ENCODE measurements at places on chromosomes 6 and 20.

GRCh38 chr6:75333676-75334200 is 49.1 kb upstream of the TMEM30A start:
- DNase-seq, result no peak

GRCh38 chr6:52931351-52931750 is 21.9 kb upstream of the GSTA3 start:
- DNase-seq, result no peak

DNA sequence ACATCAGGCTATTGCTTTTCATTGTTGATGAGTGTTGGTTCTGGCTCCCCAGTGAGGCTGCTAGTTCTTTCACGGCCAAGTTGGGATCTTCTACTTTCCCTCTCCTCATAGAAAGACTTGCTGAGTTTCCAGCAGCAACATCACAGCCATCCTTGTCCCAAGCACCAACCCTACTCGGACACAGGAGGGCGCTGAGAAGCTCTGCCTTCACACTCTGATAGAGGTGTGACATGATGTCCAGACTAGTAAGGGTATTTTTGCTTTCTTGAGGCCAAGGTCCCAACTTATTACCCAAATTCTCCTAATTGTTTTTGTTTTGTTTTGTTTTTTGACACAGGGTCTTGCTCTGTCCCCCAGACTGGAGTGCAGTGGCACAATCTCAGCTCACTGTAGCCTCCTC is 3.0 kb upstream of the GCM1 start:
- no peak for DNase-seq

GRCh38 chr6:56693246-56693607 is 50.5 kb upstream of the DST start:
- DNase-seq, result no peak

DNA sequence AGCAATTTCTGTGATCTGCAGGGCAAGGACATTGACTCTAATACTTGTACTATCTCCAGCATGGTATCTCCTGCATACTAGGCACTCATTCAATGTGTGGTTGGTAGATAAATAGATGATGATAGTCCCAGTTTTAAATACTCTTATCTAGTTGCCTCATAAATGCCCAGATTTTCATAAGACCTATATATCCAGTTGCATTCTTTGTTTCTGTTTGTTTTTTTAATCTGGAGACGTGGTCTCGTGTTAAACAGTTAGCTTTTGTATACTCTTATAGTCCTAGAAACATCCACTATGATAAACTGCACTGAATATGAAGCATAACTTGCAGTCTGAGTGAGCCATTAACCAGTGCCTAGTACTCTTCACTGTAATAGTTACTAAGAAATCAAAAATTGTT is 35.5 kb upstream of the SUMO4 start:
- no peak for DNase-seq

DNA sequence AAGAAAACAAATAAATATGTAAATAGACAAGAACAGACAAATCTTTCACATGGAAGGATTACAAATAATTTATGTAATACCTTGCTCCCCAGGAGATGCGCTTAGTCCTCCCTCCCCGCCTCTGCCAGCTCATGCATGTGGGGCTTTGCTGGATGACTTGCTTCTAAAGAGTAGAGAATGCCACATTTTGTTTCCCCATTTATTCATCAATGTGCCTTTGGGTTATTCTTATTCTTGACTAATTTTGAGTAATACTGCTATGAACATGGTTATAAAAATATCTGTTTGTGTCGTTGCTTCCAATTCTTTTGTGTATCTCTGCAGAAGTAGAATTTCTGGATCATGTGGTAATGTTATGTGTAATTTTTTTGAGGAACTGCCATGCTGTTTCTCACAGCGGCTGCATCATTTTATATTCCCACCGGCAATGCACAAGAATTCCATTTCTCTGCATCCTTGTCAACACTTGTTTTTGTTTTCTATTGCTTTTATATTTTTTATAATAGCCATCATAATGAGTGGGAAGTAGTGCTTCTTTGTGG is 23.8 kb upstream of the DUSP22 start:
- DNase-seq, result no peak

DNA sequence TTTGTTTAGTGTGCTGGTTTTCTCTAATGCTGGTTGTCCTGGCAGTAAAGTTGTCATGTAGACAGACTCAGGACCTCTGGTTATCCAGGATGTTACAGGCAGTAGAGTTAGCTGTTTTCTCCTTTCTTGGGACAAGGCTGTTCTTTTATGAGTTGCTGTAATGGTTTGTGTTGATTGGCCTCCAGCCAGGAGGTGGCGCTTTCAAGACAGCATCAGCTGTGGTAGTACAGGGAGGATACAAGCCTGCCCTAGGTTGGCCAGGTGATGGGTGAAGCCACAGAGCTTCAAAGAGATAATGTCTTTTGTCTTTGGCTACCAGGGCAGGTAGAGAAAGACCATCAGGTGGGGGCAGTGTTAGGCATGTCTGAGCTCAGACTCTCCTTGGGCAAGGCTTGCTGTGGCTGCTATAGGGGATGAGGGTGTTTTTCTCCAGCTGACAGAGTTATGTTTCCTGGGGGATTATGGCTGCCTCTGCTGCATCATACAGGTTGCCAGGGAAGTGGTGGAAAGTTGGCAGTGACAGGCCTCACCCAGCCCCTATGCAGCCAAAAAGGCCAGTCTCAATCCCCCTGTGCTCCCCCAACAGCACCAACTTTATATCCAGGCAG is 127.2 kb upstream of the TAB2 start:
- peak; percentile 74 for DNase-seq

- DNase-seq, result no peak
Observed at GRCh38 chr6:108518714-108519576, 41.8 kb upstream of the FOXO3 start.

GRCh38 chr6:3819161-3820110 is 29.7 kb upstream of the FAM50B start:
- DNase-seq, result no peak

DNA sequence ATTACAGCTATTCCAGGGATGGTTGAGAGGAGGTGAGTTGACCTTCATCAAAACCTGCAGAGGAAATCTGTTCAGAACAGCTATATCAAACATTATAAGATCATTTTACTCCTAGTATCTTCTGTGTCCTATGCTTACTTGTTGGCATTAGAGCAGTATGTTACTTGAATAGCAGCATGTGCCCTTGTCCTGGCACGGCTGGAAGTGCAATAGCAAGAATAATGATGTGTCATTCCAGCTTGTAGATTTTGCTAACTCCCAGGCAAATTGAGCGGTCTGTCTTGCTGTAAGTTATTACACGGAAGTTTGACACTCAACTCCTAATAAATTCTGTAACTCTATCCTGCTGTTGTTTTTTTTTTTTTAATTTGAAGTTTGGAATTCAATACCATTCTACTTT is 385.5 kb downstream of the TENT5A start:
- DNase-seq, result no peak

GRCh38 chr6:43009124-43009523 is 4.6 kb downstream of the MEA1 start:
- peak; percentile 30 for DNase-seq

GRCh38 chr6:22253955-22254655 is 42.7 kb downstream of the PRL start:
- no peak for DNase-seq

GRCh38 chr6:139882977-139883728 is 508.7 kb upstream of the CITED2 start:
- no peak for DNase-seq

DNA sequence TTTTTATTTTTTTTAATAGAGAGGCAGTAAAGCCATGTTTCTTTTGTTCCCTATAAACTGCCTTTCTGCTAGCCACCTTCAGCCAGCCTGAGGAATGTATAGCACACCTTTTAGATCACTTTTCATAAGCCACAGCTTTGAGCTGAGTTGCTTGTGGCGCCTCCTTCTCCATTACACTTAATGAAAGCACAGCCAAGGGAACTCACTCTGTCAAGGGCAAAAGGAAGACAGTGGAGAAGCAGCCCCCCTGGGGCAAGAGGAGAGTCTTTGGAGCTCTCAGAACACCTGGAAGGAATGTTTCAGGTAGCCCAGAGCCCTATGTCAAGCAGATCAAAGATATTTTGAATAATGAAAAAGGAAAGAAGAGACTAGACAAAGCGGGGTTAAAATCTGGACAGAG is 235.1 kb downstream of the CLIC5 start:
- no peak for DNase-seq

DNA sequence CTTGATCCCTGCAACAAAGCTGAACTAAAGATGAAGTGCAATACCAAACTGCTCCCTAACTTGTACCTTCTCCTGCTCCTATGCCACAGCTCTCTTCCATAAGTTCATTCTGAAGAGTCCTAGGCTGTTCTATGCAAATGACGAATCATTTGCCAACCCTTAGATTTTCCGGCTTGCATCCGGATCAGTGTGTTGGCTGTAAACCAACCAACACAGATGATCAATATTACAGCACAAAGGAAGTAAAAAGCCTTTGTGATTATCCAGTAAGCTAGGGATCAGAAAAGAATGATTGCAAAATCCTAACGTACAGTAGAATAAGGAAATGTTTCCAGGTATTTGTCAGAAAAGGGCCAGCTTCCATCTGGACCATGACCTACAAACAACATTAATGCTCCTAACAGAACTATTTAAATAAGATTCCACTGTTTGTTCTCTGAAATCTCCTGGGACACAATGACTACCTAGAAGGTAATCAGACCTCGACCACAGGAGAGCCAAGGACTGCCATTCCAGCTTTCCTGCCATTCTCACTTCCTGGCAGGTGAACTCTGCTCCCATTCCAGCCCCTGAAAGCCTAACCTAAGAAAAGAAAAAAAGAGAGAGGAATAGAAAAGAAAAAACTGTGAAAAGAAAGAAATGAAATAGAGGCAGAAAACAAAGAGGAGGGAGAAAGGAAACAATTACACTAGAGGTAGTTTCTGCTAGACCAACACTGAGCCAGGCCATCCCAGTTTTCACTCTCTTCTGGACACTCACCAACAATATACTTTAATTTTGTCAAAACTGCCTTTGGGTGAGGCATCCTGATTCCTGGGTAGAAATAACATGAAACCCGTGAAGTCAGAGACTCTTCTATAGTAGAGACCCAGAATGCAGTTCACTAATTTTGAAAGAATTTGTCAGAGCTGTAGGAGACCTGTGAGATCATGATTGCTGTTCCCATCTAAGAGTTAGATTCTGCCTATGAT is 19.7 kb downstream of the GMDS start:
- DNase-seq, result no peak

DNA sequence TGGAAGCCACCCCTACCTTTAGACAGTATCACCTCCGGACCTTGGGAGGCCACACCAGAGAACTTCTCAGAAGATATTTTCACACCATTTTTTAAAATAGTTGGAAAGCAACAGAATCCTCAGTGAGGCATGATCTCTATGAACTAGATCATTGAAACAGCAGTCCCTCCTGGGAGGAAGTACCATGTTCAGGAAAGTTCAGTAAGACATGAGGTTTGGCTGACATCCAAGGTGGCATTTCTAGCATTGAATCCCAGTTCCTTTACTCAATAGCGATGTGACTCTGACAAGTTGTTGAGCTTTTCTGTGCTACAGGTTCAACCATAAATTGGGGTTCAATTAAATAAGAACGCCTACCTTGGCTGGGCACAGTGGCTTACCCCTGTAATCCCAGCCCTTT is 169.0 kb downstream of the TBC1D7 start:
- DNase-seq, result no peak

GRCh38 chr6:1054653-1055014 is 257.3 kb upstream of the FOXQ1 start:
- DNase-seq, result no peak

- no peak for DNase-seq
Observed at GRCh38 chr6:52243282-52243893, 912 bp downstream of the IL17F start.

DNA sequence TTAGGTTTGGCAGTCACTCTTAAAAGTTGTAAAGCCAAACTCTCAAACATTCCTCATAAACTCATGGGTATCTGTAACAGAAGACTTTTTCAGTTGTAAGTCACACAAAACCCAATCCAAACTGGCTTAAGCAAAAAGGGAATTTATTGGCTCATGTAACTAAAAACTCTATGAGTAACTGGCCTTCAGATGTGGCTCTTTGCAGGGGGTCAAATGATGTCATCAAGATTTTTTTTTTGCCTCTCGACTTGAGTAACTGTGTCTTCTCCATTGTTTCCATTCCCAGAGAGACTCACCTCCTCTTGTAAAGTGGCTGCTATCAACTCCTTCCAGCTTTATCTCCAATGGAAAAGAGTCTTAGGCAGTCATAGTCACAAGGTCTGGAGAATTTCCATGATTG is 645.0 kb downstream of the DHX35 start:
- no peak for DNase-seq

DNA sequence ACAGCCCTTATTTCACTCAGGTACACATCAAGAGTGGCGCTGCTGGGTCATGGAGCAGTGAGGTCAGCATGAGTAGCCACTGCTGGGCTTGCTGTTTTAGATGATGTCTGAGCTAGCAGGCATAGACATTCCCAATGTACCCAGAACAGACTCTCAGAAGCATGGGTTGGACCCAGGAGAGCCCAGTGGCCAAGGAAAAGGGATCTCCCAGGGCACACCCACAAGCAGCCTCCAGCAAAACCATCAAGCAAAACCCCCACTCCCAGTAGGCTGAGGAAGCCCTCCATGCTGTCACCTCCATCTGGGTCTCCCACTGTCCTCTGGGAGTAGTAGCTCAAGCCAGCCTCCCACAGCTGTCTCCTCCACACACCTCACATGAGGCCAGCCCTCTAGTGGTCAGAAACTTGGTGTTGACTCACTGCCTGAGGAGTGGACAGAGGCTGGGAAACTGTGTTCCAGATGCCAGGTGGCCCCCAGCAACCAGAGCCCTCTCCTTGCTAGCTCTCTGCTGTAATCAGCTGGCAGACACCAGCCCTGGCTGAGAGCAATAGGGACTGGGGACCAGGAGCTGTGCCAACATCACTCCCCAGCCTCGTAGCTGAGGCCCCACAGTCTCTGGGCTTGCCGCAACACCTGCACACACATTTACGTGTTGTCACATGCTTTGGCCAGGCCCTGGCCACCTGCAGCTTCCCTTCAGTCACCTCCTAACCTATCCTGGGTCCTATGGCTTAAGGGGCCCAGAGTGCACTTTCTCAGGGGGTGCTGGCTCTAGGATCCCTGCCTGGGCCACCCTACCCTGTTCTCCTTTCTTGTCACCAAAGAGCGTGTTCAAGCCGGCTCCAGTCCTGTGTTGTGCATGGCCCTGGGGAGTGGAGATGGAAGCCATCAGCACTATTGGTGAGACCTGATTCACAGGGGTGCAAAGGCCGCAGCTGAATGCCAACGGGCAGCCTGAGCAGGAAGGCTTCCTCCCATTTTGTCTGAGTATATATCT is 1.9 kb upstream of the AP5S1 start:
- no peak for DNase-seq

Data from stimulated activated CD4-positive, alpha-beta T cell treated with anti-CD3 and anti-CD28 coated beads, Interleukin-1b, Interleukin-23, amount 100 ng/mL, for 48 hours (primary cell).